ENCODE measurements at places on chromosomes 7 and 10.

DNA sequence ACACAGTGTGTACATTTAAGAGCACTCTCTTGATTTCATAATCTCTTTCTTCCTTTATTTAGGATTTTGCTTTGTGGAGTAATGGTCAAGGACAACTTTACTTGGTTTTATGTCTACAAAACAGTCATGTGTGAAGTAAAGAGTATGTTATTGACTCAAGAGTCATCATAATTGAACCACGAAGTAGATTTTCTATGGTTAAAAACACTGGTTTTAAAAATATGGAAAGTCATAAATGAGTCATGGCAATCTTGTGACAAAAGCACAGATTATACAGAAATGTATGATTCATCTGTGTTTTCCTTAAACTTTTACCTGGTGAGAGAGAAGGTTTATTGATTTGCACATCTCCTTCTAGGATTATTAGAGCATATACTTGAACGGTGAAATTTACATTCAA lies 969.7 kb downstream of the GATA3 start:
- DNase-seq: no peak

- no peak for DNase-seq
Observed at GRCh38 chr10:65898055-65898454, 1027.8 kb upstream of the LRRTM3 start.

DNA sequence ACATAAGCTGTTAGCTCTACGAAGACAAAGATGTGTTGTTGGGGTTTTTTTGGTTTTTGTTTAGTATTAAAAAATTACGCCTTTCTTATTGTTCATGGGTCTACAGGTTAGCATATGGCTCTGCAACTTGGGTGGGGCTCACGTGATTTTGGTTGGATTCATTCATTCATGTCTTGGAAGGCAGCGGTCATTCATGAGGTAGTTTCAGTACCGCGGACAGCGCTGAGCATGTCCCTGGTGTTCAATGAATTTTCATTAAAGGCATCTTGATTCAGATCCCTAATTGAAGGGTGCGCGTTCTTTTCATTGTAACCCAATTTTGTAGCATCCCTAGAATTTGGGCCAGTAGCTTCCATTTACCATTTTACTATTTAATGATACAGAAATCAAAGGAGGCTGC lies 42.9 kb upstream of the TCERG1L start:
- DNase-seq: no peak

DNA sequence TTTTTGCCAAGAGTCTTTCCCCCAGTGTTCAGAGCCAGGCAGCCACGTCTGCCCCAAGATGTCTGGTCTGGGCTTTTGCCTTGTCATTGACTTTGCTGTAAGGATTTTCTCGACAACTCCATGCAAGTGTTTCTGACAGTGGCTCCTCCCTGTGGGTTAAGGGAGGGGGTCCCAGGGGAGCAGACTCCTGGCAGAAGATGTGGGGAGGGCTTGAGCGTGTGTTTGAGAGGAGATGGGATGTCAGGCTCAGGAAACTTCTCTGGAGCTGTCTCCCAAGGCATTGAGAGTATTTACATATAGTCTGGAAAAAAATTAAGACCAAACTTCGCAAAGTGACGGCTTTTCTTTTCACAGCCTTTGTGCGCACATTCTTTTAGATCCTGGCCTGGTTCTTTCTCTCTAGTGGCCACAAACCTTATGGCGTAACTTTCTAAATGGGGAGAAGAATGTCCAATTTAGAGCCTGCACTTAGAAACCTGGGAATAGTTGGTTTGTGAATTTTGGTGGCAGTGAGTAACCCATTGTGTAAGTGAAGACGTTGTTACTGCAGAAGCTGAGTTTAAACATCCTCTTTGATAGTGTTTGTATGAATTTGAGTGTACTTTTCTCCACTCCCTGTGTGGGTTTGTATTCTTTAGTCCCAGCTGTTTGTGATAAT lies 201.5 kb downstream of the LRMDA start:
- DNase-seq: no peak

DNA sequence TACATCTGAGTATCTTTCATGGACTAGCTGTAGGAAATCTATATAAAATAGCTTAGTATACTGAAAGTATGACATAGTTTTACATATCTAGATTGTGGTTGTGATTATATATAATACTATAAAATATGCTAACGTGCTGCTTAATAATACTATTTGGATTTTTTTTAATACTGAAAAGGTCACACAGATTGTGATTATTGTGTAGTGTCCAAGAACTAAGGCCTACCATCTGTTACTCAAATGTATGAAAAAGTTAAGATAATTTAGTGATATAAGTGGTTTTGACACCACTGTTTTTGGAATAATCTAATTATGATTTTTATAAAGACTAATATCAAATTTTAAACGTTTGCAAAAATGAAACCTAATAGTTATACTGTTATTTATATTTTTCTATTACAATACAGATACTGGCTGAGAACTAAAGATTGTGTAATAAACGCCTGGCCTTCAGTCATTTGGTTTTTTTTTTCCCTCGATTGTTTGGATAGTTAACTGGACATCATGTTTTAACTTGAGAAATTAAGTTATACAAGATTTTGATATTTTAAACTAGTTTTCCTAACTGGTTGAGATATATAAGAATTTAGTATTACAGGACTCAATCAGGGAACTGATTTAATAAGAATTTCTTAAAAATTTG lies 12.6 kb downstream of the PTEN start:
- DNase-seq: no peak

DNA sequence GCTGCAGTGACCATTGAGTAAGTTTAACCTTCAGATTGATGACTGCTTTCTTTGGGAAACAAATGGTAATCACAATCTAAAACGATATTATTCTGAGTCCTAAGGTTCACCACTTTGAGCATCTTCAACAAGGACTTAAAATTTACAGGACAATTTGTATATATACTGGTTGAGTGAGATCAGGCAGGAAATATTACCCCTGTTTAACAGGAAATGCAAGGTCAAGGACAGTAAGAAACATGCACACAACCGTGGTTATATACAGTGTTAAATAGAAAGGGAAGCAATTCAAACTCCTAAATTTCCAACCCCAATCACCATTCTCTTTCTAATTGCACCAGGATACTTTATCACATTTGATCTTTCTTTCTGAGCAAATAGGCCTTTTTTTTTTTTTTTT lies 96.1 kb downstream of the ZNF277 start:
- no peak for DNase-seq

- DNase-seq: no peak
Observed at GRCh38 chr10:52082307-52082706, 231.8 kb upstream of the DKK1 start.
